ENCODE measurements at places on chromosomes 13 and 19.

DNA sequence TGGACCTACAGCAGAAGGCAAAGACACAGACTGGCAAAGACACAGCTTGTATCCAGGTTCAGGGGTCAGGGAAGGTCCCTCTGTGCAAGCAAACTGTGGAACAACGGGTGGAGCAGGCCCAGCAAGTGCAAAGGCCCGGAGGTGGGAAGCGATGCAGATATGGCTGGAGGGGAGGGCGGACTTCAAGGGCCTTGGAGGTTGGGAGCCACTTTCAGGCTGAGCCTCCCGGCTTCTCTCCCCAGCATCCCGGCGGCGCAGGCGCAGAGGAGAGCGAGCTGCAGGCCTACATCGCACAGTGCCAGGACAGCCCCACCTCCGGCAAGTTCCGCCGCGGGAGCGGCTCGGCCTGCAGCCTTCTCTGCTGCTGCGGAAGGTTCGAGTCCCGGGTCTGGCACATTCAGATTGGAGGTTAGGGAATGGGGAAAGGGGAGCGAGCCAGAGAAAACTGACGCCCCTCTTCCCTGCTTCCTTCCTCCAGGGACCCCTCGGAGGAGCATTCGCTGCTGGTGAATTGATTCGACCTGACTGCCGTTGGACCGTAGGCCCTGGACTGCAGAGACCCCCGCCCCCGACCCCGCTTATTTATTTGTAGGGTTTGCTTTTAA lies 2.1 kb upstream of the PNPLA6 start:
- DNase-seq: no peak

GRCh38 chr13:20566468-20566897 lies 474 bp upstream of the IFT88 start:
- DNase-seq: peak; percentile 81

- peak; percentile 83 for DNase-seq
Observed at GRCh38 chr19:40611096-40611495, 9.9 kb downstream of the LTBP4 start.

DNA sequence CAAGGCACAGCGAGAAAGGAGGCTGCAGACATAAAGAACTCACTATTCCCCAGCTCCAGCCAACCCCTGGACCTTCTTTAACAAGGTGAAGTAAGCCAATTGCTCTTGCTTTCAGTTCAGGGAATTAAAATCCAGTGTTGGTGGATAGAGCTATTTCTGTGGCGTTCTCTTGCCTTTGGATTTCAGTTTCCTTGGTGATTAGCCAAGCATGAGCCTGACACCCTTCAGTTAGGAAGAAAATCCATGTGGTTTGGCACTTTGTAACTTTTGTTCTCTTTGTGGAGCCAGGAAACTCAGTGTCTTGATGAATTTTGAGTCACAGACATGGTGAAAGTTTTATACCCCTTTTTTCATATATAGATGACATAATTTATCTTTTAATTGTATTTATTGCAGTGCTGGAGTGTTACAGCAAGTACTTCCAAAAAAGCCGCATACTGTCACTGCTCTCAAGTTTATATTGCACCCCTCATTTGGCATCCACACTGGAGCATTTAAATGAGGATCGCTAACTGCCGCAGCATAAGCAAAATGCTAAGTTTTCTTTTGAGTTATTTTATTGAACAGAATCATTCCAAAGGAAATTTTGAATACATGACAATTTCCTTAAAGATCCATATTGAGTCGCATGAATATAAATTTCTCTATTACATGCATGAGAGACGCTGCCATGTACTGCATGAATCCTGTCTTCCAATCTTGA lies 406.8 kb downstream of the MYO16 start:
- DNase-seq: no peak

DNA sequence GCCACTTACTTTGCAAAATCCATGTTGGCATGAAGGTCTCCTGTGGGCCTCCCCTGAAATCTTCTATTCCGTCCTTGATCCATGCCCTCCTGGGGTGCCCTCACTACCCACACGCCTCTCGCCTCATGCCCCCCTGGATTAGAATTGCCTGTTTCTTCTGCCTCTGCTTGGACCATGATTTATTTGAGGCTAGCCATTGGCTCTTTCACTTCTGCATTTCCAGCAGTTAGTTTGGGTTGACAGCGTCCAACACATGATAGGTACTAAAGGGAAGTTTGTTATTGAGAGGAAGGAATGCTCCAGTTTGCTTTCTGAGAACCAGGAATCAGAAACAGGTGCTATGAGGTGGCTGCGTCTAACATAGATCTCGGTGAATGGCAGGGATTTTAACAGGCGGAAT lies 30.5 kb upstream of the TPTE2 start:
- DNase-seq: no peak

DNA sequence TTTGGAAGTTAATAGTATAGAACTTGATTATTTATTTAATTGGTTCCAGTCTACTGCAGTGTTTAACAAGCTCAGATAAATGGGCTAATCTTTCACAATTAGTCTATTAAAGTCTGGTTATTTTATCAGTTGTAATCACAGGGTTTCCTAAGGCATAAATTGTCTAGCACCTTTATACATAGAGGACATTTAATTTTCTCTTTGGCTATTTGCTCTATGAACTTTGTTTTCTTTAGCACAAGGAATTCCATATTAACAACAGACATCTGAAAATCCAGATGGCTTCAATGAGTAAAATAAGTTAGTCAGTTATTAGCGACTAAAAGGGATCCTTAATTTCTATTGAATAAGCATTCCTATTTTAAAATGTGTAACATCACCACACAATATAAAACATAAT lies 1350.8 kb upstream of the SLC10A2 start:
- no peak for DNase-seq

- no peak for DNase-seq
Observed at GRCh38 chr19:38537071-38537936, 80.4 kb downstream of the MAP4K1 start.
